Activated T-helper 17 cell treated with anti-CD3 and anti-CD28 coated beads, Interleukin-2, amount 50 U/mL, for 72 hours (primary cell): ENCODE measurements at places on chromosomes 11 and 22. TPM values are rescaled to one million over a fixed set of nuclear protein-coding genes. Genes with fewer than 3 reads are reported as not detected.

NXPE1 gene
- not detected for total RNA-seq

INPPL1 gene
- total RNA-seq = 69.3 TPM

TMEM134 gene
- 83.0 TPM for total RNA-seq

CALCA gene
- total RNA-seq = not detected

FZD4 gene
- total RNA-seq = 0.09 TPM

TUBA8 gene
- total RNA-seq = 6.6 TPM

KLHL35 gene
- total RNA-seq = 0.50 TPM

DDIAS gene
- 6.1 TPM for total RNA-seq

VWA5A gene
- total RNA-seq = 6.3 TPM

NEU3 gene
- 26.4 TPM for total RNA-seq

APOL4 gene
- total RNA-seq = 0.56 TPM

TEX12 gene
- total RNA-seq = 0.99 TPM

PKP3 gene
- not detected for total RNA-seq

TRIM49 gene
- total RNA-seq = not detected

C11orf86 gene
- total RNA-seq = not detected

CCDC89 gene
- not detected for total RNA-seq

DDX17 gene
- 373 TPM for total RNA-seq

GVQW3 gene
- 2.5 TPM for total RNA-seq

BIRC3 gene
- total RNA-seq = 124 TPM

OR5A1 gene
- not detected for total RNA-seq

KRTAP5-7 gene
- not detected for total RNA-seq

OR10G8 gene
- not detected for total RNA-seq

OSM gene
- 41.1 TPM for total RNA-seq

CPT1B gene
- total RNA-seq = 62.8 TPM

TRIM66 gene
- 15.2 TPM for total RNA-seq

PGA3 gene
- total RNA-seq = not detected

FGF19 gene
- not detected for total RNA-seq

OR51V1 gene
- not detected for total RNA-seq

ADM2 gene
- total RNA-seq = 1.3 TPM

VSTM5 gene
- not detected for total RNA-seq

SYTL2 gene
- total RNA-seq = 12.1 TPM

SCGB1C1 gene
- not detected for total RNA-seq

GAL3ST3 gene
- not detected for total RNA-seq

RTN4R gene
- total RNA-seq = 1.4 TPM

CCDC85B gene
- 21.0 TPM for total RNA-seq

SCN3B gene
- 0.13 TPM for total RNA-seq

NLRP14 gene
- 0.08 TPM for total RNA-seq

TEAD1 gene
- total RNA-seq = 1.2 TPM

OR4S2 gene
- total RNA-seq = not detected
